HuH-7.5 (cell line): ENCODE measurements at places on chromosomes 12 and 14.

GRCh38 chr12:6768437-6768914 lies 2.3 kb downstream of the PTMS start:
- peak; percentile 42 for DNase-seq

DNA sequence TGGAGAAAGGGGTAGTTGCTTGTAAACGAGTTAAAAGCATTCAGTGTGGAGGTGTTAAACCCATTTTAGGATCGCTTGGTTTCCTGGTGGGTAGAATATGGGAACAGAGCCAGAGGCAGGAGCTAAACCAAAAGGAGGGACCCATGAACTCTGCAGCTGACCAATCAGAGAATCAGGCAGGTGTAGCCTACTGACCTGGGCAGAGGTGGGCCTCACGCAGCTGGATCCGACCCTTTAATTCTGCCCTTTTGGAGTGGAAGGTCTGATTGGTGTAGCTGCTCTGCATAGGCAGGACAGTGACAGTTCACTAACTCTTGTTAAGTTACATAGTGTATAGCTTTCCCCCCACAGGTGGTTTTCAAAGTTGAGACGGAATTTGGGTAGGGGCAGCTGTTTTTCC lies 63.7 kb downstream of the GNS start:
- no peak for DNase-seq

DNA sequence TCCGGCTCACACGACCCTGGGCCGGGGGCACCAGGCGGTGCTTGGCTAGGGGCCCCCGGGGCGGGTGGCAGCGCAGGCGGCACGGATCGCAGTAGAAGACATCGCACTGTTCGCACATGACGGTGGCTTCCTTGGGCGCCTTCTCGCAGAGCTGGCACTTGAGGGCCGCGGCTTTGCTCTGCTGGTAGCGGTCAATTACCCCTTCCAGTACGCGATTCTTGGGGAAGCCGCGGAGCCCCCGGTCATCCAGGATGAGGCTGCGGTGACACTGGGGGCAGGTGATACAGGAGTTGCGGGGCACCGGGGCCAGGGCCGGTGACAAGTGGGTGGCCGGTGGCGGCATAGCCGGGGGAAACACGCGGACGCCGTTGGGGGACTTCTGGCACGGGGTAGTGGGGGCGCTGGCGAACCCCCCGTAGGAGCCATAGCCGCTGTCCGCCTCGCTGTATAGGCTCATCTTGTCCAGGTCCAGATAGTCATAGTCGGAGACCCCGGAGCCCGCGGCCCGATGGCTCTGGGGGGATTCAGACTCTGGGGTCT lies 553 bp downstream of the TRIM9 start:
- DNase-seq: peak; percentile 4

GRCh38 chr12:60230056-60230455 lies 634.2 kb downstream of the SLC16A7 start:
- DNase-seq: no peak

DNA sequence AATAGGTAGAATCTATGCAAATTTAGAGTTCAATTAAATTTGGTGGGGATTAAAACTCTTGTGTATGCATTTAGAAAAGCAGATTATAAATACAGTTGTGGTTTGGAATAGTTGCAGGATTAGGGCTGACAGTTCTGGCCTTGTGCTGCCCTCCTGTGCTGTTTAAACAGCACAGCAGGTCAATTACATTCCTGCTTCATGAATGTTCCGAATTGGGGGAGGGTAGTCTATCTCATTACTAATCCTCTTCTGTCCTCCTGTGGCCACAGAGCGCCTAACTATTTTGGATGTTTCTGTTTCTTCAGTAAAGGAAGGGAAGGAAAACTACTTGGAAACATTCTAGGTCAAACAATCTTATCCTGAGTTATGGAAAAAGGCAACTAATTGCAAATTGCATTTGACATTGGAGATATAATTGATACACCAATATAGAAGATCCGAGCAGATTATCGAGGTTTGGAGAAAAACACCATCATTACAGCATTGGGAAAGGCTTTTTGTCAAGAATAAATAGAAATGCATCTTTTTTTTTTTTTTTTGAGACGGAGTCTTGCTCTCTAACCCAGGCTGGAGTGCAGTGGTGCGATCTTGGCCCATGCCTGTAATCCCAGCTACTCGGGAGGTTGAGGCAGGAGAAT lies 8.7 kb upstream of the GPR19 start:
- DNase-seq: no peak

DNA sequence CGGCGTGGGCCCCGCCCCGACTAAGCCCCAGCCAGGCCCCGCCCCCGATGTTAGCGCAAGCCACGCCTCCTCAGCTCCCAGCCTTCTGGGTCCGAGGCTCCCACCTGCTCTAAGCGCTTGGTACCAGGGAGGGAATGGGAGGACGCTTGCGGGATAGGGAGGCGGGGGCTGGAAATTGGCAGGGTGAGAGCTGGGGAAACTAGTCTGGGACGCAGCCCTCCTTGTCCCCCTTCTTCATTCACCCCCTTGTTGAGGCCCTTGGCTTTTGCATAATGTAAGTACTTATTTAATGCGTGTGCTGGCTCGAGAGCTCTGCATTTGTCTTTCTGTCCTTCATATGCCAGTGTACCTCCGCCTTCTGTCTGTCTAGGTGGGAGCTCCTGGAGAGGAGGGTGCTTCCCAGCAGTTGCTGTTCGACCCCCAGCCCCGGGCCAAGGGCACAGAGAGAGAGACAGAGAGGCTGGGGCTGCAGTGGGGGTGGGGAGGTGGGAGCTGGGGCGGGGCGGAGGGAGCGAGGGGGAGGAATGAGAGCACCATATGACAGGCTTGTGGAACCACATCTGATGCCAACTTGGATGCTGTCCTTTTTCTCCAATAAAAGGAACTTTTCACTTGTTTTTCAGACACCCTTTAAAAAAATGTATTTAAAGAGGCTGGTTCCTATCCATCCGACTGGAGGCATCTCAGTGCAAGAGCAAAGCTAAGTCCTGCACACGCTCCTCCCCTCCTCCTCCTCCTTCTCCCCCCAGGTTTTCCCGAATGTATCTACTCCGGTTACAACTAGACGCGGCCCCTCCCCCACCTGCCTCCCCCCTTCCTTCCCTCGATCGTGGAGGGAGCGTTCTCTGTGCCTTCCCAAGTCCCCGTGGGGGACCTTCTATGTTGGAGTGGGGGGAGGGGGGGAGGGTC lies 25.6 kb upstream of the MAP1LC3B2 start:
- peak; percentile 61 for DNase-seq

GRCh38 chr14:88163731-88164255 lies 158.9 kb downstream of the GPR65 start:
- no peak for DNase-seq

GRCh38 chr12:121114019-121114639 lies 18.5 kb upstream of the P2RX7 start:
- DNase-seq: no peak

GRCh38 chr12:132346471-132347175 lies 17.2 kb upstream of the GALNT9 start:
- DNase-seq: no peak

DNA sequence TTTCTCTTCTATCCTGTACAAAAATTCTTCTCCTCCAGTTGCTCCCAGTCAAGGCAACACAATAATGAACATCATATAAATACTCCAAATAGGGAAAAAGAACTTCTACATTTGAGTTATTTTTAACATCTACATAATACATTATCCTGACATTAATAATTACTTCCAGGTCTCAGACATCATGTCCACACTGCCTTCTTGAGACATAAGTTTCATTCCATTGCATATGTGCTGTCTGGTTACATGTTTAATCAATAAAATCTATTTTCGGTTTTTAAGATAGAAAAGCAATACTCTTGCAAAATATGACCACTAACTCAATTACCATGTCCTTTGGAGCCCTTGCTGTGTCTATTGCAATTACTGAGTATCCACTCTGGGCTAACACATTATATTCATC lies 881.9 kb downstream of the GALC start:
- DNase-seq: no peak

GRCh38 chr12:104371043-104371870 lies 67.7 kb downstream of the EID3 start:
- DNase-seq: no peak

GRCh38 chr12:47312808-47313426 lies 233.2 kb upstream of the AMIGO2 start:
- no peak for DNase-seq

DNA sequence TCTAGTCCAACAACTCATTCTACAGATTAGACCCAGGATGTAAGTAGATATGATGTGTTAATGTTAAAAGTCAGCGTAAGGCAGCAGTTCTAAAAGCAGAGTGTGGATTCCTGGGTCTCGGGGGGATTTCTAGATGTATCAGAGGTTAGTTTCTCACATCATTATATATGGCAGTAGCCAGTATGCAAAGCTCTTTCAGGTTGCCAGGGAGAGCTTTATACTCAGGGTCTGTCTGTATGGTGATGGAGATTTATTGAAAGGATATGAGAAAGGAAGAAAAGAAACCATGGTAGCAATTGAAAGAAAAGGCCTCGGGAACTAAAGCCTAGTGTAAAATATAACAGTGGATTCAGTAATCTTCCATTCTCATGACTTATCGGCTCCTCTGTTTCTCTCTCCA lies 26.2 kb upstream of the PAWR start:
- DNase-seq: no peak

- DNase-seq: no peak
Observed at GRCh38 chr12:69514845-69515244, 44.7 kb downstream of the FRS2 start.

DNA sequence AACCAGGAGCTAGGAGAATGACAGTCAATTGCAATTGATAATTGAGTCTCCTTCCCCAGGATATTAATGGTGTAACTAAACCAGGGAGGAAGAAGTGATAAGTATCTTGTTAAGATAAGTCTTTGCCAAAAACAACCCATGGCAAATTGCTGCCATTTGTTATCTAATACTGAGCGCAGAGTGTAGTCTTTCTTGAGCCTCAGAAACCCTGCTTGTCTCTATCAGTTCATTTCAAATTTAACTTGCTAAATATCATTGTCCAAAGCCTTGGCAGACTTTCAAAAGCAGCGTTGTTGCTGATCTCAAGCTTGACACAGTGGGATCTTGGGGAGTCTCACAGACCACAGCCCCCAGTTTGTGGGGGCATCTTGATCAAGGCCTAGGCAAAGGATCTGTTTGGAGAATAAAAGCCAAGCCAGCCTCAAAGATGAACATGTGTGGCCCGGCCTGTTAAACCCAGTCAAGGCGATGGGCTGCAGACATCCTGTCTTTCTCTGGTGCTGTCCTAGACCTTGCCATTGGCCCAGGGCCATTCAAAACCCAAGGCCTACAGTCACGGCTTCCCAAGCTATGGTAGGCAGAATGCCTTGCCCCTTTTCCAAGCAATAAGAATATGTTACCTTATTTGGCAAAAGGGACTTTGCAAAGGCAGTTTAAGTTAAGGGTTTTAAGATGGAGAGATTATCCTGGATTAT lies 164.2 kb downstream of the CHST11 start:
- DNase-seq: no peak

DNA sequence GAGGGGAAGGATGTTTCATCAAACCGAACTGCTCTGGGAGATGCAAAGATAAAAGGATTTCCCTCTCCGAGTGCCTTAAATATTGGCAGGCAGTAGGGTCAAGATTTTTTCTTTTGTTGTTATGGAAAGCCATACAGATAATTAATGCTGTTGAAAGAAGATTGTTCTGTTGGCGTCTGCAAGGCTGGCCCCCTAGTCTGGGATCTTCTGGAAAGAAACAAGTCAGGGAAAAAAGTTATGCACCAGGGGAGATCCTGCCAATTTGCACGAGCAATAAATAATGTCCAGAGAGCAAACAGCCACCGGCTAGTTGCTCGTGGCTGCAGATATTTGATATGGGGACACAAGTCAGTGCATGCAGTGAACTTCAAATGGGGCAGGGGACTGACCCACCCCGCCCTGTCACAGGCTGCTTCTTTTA lies 202.1 kb upstream of the MYL2 start:
- no peak for DNase-seq

- DNase-seq: no peak
Observed at GRCh38 chr12:120668868-120669840, 17.8 kb upstream of the MLEC start.

DNA sequence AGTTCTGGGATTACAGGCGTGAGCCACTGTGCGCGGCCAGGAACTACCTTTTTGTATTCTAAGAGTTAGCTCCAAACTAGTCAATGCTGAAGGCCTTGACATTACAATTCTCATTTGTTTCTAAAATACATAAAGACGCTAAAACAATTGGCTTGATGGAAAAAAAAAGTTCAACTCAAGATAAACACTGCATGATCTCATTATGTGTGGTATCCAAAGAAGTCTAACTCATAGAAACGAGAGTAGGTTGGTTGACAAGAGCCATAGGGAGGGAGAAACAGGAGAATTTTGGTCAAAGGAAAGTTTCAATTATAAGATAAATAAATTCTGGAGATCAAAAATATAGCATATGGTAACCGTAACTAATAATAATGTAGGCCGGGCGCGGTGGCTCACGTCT lies 20.0 kb upstream of the RNF34 start:
- no peak for DNase-seq

- DNase-seq: no peak
Observed at GRCh38 chr14:35332517-35333263, 40.5 kb downstream of the PSMA6 start.

- DNase-seq: no peak
Observed at GRCh38 chr14:28483506-28483905, 283.1 kb upstream of the FOXG1 start.

GRCh38 chr12:15687583-15687982 lies 101.6 kb downstream of the EPS8 start:
- no peak for DNase-seq

DNA sequence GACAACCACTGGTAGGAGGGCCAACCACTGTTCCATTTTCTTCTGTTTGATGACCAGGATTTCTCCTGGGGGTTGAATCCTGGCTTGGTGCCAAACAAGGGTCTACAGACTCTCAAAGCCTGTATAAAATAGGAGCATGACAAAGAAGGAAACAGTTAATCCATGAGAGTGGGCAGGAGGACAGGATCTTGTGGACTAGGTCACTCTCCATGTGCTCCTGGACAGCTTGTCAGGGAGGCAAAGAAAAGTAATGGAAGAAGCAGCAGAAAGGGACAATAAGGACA lies 243.7 kb downstream of the AKAP6 start:
- DNase-seq: no peak

- DNase-seq: no peak
Observed at GRCh38 chr12:852864-853263, 96.6 kb downstream of the RAD52 start.

GRCh38 chr14:77033622-77034589 lies 5.4 kb upstream of the IRF2BPL start:
- peak; percentile 89 for DNase-seq

DNA sequence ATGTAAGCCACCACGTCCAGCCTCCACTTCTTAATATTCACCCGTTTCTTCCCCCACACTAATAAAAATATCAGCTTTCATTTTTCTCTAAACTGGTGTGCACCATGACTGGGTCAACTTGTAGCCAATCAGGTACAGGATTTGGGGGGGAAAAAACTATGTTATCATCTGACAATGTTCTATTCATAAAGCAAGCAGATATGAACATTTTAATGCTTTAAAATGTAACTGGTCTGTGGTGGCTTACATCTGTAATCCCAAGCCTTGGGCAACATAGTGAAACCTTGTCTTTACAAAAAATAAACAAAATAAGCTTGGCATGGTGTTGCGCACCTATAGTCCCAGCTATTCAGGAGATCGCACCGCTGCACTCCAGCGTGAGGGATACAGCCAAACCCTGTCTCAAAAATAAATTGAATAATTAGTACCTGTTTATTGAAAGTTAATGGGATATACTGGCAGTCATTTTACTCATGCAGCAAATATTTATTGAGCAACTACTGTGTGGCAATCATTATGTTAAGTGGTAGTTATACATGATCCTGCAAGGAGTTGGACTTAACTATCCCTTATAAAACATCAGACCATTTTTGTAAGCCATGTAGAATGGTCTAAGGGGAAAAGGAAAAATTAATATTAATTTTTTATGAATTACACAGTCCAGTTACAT lies 15.3 kb upstream of the ITPR2 start:
- DNase-seq: no peak

GRCh38 chr12:95767703-95768102 lies 22.9 kb downstream of the NTN4 start:
- no peak for DNase-seq
